ENCODE measurements at places on chromosomes 7 and 10.

GRCh38 chr10:129058664-129059155 lies 408.3 kb upstream of the MGMT start:
- no peak for ATAC-seq

- no peak for ATAC-seq
These were observed 3.3 kb downstream of the GRK5 start for GRCh38 chr10:119210633-119211032.

GRCh38 chr10:102230264-102230860 lies 4.3 kb downstream of the ELOVL3 start:
- peak; percentile 19 for ATAC-seq

- ATAC-seq, result no peak
These were observed 25.4 kb downstream of the TLL2 start for GRCh38 chr10:96488161-96488935.

DNA sequence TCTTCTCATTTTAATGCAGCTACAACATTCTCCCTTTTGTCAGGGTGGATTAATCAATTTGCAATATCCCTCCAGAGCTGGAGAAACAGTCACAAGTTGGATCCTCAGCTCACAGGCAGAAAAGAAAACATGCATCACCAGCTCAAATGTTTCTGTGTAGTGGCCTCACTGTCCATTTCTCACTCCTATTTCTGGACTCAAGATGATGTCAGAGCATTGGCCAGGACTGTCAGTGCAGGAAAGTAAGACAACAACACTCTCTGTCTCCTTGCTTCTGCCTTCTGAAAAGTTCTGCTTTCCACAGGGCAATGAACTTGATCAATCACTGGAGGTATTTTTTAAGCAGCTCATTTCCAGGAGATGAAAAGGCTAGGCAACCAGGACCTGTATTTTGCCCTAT lies 8.2 kb upstream of the SVIL start:
- ATAC-seq, result no peak

DNA sequence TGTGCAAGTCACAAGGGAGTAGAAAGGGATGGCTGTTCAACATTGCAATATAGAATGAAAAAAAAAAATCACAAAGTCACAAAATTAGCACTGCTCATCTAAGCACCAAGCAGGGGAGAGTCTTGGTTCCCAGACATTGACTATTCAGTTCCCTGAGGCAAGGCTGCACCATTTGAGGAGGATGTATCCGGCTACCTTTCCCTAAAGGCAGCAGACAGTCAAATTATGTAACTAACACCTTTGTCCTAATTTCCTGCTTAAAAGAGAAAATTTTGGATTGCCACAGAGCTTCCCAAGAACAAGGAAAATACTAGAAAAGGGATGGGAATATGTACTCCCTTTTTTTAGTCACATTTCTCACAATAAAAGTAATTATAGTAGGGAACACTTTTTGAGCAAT lies 148.1 kb downstream of the PCLO start:
- no peak for ATAC-seq

DNA sequence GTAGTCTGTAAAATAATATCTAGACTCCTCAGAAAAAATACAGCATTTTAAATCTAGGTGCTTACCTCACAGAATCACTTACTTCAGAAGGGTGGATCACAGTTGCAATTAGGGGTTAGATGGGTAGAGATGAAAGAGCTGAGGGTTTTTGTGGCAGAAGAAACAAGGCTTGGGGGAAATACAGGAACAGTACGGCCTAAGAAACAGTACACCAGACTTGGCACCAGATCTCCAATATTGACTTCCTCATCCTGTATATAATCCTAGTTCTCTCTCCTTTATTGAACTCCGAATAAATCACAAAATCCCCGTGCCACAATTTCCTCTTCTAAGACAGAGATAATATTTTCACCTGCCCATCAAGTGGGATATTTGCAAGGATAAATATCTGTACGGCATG lies 14.3 kb downstream of the CEP41 start:
- no peak for ATAC-seq

GRCh38 chr10:1392127-1392526 lies 335.9 kb downstream of the WDR37 start:
- ATAC-seq, result no peak

All from esophagus mucosa (tissue), 1 donor.